GF-D8 (cell line): ENCODE measurements at places on chromosomes 1 and 21.

GRCh38 chr1:177958092-177958491, 11.8 kb downstream of the SEC16B start:
- no peak for DNase-seq

- no peak for DNase-seq
Observed at GRCh38 chr1:183808296-183809027, 3.5 kb downstream of the RGL1 start.

DNA sequence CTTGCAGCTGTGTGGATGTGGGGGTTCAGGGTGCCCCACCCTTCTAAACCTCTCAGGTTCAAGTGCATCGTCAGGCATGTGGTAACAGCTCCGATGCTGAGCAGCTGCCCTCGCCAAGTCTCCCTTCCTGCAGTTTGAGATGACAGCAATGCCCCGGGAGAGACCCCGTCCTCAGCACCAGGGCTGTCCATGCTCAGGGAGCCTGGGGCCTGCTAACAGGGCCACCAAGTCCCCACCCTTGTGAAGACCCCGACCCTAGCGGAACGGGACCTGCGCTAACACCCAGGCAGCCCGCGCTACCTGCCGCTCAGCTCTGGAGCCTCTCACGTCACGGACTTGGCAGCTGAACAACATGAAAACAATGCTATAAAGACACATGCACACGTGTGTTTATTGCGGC, 159.2 kb upstream of the C1orf174 start:
- DNase-seq, result no peak

GRCh38 chr1:86015375-86015774, 141.2 kb downstream of the COL24A1 start:
- DNase-seq, result no peak

DNA sequence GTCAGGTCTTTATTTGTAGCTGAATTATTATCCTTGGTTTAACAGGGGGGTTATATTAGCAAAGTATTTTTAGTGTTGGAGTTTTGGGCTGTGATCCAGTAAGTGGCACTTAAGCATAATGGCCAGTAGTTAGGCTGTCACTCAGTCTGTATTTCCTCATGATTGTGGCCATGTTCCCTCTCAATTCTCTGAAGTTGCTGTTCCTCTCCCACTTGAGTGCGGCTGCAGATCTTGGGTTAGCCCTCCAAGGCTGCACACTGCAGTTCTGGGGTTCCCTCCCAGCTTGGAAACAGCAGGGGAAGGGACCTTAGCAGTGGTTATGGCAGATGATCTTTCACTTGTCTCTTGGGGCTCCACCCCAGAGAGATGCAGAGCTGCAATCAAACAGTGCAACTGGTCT, 23.2 kb upstream of the DENND1B start:
- no peak for DNase-seq

DNA sequence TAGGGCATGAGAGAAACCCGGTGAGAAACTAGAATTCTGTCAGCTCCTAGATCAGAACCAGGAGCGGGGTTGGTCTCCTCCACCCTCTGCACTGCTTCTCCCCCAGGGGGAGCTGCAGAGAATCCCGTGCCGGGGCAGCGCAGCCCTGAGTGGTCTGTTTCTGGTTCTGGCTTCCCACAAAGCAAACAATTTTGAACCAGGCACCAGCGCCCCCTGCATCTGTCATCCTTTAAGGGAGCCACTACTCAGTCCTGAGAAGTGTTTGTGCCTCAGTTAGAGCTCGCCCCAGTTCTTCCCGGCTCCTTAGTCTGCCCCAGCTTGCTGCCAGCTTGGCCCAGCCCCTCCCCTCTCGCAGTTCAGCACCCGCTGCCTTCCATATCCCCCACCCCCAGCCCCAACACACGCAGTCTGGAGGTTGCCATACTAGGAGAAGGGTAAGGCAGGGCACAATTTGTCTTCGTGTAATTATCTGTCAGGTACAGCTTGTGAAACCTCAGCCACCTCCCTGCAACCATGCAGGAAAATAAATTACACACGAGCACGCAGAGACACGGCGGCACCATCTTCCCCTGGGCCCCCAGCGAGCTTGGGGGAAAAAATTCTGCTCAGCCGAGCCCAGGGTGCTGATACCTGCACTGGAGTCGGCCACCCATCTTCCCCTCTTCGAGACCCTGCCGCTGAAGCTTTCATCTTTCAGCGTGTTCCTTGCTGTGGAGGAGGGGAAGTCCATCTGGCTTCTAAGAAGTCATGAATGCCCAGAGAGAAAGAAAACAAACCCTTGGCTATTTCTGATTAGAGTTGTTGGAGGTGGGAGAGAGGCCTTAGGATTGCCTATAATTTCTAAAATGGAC, 62.6 kb upstream of the CD1D start:
- no peak for DNase-seq

- peak; percentile 92 for DNase-seq
Observed at GRCh38 chr1:22039594-22040285, 12.8 kb upstream of the CDC42 start.

- DNase-seq, result no peak
Observed at GRCh38 chr1:39631361-39632322, 7.8 kb downstream of the HEYL start.

DNA sequence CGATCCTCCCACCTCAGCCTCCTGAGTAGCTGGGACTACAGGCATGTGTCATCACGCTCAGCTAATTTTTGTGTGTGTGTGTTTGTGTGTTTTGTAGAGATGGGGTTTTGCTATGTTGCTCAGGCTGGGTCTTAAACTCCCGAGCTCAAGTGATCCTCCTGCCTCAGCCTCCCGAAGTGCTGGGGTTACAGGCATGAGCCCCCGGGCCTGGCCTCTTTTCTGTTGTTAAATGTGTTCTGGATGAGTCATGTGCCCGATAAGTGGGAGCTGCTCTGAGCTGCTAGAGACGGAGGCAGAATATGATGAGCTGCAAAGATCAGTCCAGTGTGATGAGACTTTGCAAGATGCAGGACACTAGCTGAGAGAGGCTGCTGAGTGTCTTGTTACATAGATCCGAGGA, 75.5 kb downstream of the VPS13D start:
- no peak for DNase-seq

DNA sequence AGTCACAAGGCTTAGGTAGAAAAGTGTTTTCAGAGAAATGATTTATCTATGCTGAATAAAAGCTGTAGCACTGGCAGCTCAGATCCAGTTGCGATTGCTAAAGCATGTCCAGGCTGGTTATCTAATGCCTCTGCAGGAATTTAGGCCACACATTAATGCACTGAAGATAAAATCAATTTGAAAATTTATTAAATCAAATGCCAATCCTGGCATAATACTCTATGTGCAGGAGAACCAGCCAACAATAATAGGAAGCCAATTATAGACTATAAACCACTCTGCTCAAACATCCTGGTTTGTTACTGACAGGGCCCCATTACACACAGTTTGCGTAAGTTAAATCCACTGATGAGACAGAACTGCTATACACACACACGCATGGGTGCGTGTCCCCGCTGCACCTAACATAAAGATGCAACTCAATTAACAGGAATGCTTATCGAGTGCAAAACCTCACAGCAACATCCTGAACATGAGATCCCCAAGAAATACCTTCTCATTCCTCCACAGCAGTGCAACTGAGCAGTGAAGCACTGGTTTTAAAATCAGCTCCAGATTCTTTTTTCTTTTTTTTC, 40.6 kb downstream of the PTP4A2 start:
- DNase-seq, result no peak
